ENCODE measurements at places on chromosomes 7 and 10.

GRCh38 chr10:20954519-20954918 lies 57.4 kb upstream of the NEBL start:
- DNase-seq, result no peak

DNA sequence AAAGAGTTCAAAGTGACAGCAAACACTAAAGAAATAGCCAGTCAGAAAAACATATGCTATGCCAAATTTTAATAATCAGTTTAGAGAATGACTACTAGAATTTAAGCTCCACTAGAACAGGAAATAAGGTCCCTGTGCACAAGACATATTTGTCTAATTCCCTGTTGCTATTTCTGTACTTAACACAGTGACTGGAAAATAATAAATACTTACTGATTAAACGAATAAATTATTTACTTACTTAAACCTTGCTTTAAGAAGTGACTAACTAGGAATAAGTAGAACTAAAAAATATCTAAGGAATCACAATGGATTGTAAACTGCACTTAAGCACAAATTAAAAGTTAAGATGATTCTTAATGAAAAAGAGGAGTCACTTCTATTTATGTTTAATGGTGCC lies 22.3 kb downstream of the NPS start:
- DNase-seq, result no peak

DNA sequence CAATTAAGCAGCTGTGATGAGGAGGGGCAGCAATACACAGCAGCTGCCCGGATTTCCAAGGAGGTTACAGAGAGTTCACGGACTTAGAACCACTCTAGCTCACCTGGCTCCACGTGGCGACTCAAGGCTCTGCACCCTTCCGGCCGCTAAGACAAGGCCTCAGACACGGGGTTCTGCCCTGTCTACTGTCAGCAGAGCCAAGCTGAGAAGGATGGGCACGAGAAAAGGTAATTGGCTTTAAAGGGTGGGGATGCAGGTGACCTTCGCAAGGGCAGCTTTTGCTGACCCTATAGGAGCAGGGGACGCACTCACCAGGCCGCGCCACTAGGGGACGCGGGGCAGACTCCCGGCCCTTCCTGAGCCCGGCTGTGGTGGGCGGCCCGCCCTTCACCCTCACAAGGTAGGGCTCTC lies 152.4 kb downstream of the KIF20B start:
- DNase-seq, result no peak

GRCh38 chr7:148286150-148286549 lies 304.4 kb upstream of the C7orf33 start:
- no peak for DNase-seq

- DNase-seq, result no peak
These were observed 14.9 kb upstream of the CCDC3 start for GRCh38 chr10:13016426-13016825.
